Stimulated activated CD4-positive, alpha-beta T cell treated with anti-CD3 and anti-CD28 coated beads, TNF-alpha, amount 100 ng/mL, for 24 hours (primary cell): ENCODE measurements at places on chromosomes 5 and 9.

GRCh38 chr5:143560378-143560777 is 156.9 kb upstream of the NR3C1 start:
- no peak for DNase-seq

DNA sequence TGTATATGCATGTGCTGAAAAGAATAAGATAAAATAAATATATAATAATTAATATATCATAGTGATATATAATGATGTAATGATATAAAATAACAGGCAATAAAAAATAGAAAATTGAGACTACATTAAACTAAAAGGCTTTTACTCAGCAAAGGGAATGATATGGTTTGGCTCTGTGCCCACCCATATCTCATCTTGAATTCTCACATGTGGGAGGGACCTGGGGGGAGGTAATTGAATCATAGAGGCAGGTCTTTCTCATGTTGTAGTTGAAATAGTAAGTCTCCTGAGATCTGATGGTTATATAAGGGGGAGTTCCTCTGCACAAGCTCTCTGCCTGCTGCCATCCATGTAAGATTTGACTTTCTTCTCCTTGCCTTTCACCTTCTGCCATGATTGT is 1550.9 kb upstream of the CDH6 start:
- DNase-seq, result no peak

DNA sequence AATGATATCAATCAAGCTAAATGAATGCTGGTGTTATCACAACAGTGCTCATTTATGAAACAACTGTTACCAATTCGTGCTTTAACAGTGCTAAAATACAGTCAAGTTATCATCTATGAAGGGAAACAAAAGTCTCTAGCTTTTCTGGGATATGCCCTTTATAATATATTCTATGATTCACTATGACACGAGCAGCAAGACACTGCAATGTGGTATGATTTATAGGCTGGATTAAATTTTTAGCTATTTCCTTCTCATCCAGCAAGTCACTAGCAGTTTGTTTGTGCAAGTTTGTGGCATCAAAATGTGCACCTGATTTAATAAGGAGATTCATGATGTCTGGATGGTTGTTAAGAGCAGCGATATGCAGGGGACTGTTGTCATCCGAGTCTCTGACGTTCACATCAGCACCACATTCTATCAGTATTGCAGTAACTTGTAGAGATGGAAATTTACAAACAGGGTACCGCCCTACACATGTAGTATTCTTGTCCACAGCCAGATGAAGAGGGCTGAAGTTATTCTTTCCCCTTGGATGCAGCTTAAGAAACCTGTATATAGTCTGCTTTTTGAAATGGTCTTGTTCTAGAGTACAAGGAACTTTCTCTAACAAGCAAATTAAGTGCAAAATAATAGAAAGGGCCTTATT is 20.3 kb downstream of the FEM1C start:
- no peak for DNase-seq

DNA sequence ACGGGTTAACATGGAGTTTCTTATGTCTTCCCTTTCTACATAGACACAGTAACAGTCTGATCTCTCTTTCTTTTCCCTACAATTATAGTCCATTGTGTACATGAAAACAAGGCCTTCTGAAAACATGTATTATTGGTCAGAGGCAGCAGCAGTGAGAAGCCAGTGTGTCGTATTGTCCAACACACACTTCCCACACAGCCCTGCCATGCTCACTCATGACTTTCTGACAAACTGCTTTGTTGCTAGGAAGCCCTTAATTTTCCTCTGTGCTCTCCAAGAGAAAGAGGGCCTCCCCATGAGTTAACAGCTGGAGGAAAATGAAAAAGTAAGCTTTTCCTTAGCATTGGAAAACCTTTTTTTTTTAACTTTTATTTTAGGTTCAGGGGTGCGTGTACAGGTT is 56.4 kb upstream of the N4BP3 start:
- no peak for DNase-seq

DNA sequence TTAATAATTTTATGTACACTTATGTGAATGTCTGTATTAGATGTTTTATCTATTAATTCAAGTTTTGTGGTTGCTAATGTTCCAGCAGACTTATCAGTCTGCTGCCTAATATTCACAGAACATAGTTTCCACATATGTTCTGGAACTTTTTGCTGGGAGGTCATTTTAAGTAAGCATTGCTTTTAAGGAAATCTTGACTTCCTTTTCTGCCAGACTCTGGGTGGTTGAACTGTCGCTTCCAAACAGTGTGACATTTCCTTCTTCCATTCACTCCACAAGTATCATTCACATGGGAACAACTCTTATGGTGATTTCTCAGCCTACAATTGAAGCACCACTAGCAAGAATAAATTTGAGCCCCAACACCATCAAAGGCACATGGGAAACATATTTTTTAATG is 82.9 kb downstream of the PLCXD3 start:
- no peak for DNase-seq
